ENCODE measurements at places on chromosomes 2 and 18.

DNA sequence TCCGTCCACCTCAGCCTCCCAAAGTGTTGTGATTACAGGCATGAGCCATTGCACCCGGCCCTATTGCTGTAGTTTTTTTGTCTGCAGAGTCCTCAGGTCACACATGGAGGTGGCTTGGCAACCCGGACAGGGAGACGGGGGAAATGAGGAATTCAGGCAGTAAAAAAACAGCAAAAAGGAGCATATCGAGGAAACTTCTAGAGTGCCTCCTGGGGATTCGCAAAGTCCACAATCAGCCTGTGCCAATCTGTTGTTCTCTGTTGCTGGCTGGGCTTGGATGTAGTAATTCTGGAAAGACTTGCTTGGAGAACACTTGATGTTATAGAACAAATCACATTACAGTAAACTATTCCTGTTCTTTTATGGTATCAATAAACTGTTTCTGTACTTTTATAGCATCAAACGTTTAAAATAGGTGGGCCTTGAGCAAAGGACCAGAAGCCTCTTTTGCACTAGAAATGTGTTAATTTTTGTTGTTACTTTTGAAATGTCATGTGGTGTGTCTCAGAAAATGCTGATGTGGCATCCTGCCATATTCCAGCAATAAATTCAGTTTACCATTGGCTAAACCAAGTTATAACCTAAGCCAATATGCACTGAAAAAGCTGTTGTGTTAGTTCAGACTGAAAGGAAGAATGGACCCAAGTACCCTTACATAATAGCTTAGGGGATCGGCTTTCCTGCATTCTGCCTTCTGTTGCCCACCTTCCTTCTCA is 14.4 kb downstream of the ELAC1 start:
- DNase-seq = no peak

DNA sequence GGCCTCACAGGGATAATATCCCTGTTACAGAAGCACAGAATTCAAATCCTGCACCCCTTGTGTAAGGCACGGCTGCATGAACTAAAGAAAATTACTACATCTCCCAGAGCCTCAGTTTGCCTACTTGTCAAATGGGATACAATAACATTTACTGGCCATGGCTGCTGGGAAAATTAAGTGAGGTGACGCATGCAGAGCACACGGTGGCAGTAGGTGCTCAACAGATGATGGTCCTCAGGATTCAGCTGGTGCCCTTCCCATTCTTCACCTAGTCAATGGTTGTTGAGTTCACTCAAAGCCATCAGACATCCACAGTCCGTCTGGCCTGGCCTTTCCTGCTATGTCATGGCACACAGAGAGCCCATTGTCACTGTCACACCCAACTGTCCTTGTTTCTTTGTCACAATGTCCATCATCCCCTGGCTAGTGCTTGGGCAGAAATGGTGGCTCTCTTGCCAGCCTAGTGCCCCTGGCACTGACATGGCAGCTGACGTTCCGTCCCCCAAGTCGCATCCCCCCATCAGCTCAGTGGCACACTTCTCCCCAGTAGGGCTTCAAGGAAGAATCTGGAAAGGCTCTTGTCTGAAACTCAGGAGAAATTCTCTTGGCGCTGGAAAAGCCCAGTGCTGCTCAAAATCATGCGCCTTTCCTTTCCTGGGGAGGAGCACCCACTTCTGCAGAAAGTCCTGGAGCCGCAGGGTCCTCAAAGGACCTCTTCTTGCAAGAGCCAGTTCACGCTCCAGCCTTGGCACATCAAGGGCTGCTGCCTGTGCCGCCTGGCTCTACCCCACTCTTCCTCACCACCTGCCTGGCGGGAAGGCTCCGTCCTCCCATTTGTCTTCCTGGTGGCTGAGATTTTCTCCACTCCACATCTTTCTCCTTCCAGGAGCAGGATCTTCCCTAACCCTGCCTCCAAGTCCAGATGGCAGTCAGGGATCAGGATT is 55.9 kb upstream of the SLC66A3 start:
- no peak for DNase-seq

DNA sequence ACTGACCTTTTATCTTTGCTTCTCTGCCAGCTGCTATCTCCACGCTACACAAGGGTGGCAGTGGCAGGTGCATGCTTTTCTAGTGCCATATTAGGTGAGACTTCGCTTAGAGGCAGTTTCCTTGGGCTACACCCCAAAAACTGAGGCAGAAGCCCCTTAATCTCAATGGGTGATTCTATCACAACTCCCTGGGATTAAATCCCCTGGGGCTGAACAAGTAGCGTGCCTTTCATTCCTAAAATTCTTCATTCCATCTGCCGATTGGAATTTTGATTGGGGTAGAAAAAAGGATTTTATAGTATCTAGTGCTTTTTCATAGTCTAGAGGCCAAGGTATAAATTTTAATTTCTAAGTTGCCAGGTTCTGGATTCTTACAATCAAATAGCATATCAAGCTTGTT is 1040.5 kb upstream of the ACVR2A start:
- DNase-seq = no peak

DNA sequence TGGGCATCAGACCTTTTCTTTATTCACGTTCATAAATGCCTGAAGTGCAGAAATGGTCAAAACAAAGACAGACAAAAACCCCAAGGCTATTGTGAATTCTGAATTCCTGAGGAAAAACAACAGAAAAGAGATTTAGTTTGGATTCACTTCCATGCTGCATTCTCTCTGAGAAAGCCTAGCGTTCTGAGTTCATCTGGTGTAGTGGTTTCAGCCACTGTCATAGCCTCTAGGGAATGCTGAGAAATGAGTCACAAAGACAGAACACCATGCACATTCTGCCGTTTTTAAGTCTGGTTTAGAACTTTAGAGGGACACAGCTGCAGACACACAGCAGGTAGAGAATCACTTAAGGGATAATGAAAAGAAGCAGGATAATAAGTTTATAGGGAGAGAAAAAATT is 93.8 kb downstream of the LRP1B start:
- DNase-seq = no peak

GRCh38 chr2:46198164-46198883 is 98.9 kb upstream of the EPAS1 start:
- no peak for DNase-seq

DNA sequence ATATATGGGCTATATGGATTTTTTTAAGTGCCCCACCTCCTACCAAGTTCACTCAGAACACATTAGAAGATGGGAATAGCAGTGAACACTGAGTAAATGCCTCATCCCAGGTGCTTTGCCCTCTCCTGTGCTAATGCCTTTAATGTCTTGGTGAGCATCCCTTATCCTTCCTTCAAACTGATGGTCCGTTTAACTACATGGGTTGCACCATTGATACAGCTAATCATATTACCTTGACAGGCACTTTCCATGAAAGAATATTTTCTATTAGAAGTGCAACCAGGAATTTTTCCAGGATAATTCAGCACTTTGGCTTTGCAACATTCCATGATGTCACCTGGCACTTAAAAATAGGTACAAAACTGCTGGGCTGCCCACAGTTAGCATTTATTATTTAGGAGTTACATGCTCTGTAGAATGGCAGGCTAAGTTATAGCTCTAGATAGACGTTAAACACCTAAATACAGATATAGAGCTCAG is 74.0 kb downstream of the WDPCP start:
- DNase-seq = no peak

DNA sequence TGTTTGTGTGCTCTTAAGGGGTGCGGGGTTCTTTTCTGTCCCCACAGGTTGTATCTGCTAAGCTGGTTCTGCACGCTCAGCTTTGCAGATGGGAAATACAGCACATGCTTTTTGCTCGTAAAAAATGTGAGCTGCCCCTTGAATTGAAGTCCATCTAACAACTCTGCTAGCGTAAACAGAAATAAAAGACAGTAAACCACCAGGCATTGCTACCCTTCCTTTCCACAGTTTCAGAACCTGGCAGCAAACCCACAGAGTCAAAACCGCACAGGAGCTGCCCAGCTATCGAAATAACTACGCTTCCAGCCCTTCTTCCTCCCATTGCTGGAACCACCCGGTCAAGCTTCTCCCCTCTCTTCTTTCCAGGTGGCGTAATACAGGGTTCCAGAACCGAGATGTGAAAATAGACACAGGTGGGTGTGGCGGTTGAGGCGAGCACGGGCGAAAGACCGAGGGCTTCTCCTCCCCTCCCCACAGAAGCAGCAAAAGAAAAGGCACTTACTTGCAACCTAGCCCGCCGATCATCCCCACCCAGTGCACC is 479 bp downstream of the SCN9A start:
- DNase-seq = no peak

GRCh38 chr2:241988146-241988545 is 118.6 kb downstream of the RTP5 start:
- DNase-seq = no peak

- DNase-seq = no peak
Observed at GRCh38 chr2:100983684-100984310, 18.3 kb upstream of the RPL31 start.

GRCh38 chr2:182754231-182754630 is 38.2 kb downstream of the DNAJC10 start:
- no peak for DNase-seq

DNA sequence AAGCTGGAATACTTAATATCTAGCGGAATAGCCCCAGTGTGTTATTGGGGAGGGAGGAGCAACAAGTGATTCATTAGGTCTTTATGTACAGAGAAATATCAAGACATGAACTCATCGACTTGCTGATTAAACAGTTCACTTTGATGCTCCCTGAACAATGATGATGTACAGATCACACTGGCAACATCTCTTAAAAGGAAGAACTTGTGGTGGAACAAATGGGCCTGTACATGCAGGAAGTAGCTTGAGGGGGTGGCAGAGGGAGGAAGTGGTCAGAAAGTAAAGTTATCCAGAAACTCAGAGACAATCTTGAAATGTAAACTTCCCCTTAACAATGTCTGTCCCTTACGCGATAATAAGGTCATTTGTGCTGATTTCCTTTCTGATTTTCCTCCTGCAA is 90.5 kb downstream of the NXPH2 start:
- DNase-seq = peak; percentile 74

DNA sequence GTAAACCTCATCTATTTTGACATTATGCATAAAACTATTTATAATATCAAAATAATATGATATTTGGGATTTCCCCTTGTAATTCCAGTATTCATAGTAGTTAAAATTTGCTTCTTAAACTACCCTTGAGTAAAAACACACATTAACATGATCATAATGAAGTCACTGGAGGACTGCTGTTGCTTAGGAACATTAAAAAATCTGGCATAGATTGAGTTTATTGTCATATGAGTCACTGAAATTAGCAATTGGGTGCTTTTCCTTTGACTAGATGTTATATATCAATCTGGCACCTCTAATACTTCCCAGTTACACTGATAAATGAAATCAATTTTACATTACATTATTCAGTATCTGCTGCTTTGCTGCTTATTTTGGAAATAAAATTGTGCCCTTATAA is 57.0 kb upstream of the ZC3H15 start:
- no peak for DNase-seq

- no peak for DNase-seq
Observed at GRCh38 chr2:72003796-72004195, 143.9 kb downstream of the CYP26B1 start.

- no peak for DNase-seq
Observed at GRCh38 chr18:35371412-35372195, 5.5 kb downstream of the ZNF396 start.

GRCh38 chr2:141565597-141565996 is 565.2 kb downstream of the LRP1B start:
- no peak for DNase-seq

- no peak for DNase-seq
Observed at GRCh38 chr2:24245986-24246776, 71.3 kb downstream of the FAM228A start.

- peak; percentile 69 for DNase-seq
Observed at GRCh38 chr2:11753452-11753885, 7.0 kb downstream of the LPIN1 start.

- no peak for DNase-seq
Observed at GRCh38 chr2:132446444-132446843, 29.8 kb downstream of the GPR39 start.

GRCh38 chr2:182904844-182905243 is 38.4 kb upstream of the FRZB start:
- DNase-seq = no peak

- DNase-seq = no peak
Observed at GRCh38 chr18:32373505-32373904, 97.2 kb downstream of the GAREM1 start.

DNA sequence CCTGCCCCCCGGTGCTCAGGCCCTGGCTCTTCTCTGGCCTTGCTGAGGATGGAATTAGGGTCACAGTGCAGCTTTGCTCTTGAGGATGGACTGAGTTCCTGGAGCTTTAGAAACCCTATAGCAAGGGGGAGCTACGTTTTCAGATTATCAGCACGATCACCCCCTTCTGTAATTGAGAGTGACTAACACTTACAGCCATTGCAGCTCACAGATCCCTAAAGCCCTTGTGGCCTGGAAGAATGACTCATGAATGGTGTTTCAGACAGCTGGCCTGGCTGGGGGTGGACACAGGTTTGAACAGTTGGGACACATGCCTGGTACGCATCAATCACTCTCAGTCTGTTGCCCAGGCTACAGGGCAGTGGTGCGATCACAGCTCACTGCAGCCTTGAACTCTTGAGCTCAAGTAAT is 79.7 kb upstream of the IGFBP5 start:
- no peak for DNase-seq

- no peak for DNase-seq
Observed at GRCh38 chr2:237452861-237453260, 34.2 kb upstream of the MLPH start.

DNA sequence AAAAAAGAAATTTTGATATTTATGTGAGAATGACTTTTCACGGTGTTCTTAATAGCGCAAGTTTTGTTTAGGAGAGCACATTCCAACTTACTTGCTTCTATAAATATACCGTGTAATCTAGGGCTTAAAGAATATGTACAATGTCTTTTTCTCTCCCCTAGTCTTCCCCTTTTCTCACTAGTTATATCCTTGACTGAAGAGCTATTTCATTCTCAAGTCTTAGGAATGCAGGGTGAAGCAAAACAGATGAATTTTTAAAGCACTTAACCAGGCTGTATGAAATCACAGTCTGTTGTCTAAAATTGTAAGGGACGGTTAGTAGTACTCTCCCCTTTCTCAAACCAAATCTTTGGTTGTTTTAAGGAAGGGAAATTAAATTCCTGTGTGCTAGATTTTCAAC is 29.6 kb upstream of the SLC30A6 start:
- DNase-seq = no peak

- DNase-seq = no peak
Observed at GRCh38 chr2:128867936-128868636, 549.4 kb upstream of the HS6ST1 start.

DNA sequence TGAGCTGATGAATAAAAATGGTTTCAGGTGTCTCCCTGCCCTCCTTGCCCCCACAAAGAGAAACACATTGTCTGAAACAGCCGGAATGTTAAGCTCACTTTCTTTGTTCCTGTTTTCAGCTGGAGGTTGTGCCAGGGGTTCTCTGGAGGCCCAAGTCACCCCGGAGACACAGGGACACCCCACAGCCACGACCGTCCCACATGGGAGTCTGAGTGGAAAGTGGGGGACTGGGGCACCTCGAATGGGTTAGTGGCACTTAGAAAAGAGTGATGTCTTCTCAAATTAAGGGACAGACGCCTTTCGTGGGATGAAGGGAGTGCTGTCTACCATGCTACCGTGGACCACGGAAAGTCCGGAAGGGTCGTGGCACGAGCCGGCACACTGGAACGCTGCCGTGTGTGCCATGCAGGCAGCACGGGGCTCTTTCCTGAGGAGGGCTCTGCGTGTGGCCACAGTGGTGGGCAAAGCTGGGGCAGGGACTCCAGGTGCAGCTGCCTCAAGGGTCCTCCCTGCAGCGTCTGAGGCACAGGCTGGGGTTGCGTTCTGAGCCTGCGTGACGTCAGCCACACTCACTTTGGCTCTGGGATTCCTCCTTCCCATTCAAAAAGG is 39.4 kb upstream of the CTDP1 start:
- no peak for DNase-seq

Data from GDM1 (cell line).